Activated T-helper 1 cell treated with anti-CD3 and anti-CD28 coated beads, Interleukin-2, amount 50 U/mL, for 16 hours (primary cell): ENCODE measurements at places on chromosomes 6 and 20.

- DNase-seq, result peak; percentile 38
These were observed 61.5 kb downstream of the GPX5 start for GRCh38 chr6:28586962-28587745.

DNA sequence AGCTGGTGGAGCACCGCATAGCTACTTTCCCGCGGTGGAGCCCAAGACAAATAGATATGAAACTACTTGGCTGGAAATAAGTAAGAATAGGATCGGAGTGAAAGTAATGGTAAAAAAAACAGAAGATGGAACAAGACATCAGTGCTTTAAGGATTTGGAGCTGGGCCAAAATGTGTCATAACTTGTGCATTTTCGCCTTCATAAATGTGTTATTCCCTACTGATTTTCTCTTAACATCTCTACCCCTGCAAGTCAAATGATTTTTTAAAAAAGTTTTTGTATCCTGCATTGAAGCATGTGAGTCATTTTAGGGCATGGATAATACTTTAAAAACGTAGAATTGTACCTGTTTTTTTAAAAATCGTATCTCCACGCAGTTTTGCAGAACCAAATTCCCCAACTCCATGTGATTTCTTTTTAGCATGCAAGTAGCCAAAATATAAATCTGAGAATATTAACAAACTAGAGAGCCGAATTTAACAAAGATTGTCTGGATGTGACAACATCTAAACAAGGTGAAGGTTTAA lies 882 bp upstream of the FAM184A start:
- no peak for DNase-seq

GRCh38 chr6:127403636-127404035 lies 55.6 kb downstream of the KIAA0408 start:
- DNase-seq, result no peak

DNA sequence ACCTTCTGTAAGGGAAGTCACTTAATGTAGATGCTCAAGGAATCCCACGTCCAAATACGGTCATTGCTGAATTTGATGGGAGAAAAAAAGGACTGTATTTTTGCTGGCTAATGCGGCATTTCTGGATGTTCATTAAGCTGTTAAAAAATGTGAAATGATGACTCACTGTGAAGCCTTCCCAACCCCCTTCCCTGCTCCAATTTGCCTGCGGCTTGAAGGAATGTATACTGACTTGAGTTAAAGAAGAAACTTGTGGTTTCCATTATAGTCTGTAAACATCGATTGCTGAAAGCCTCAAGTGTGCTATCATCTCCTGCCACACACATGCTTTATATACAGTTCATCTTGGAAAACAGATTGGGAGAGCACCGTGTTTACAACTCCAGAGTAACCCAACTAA lies 249.1 kb upstream of the JAG1 start:
- no peak for DNase-seq
